ENCODE measurements at places on chromosomes 4 and X.
A peak's percentile ranks its signal among the peaks of the same experiment; 100 is the strongest.

GRCh38 chr4:152605641-152606335, 69.9 kb upstream of the FBXW7 start:
- no peaks in the 10 kb centered on the region for H3K4me1 ChIP-seq
- no peaks in the 10 kb centered on the region for H3K36me3 ChIP-seq
- no peak for ATAC-seq
- H3K27me3 ChIP-seq, result no peaks in the 10 kb centered on the region

DNA sequence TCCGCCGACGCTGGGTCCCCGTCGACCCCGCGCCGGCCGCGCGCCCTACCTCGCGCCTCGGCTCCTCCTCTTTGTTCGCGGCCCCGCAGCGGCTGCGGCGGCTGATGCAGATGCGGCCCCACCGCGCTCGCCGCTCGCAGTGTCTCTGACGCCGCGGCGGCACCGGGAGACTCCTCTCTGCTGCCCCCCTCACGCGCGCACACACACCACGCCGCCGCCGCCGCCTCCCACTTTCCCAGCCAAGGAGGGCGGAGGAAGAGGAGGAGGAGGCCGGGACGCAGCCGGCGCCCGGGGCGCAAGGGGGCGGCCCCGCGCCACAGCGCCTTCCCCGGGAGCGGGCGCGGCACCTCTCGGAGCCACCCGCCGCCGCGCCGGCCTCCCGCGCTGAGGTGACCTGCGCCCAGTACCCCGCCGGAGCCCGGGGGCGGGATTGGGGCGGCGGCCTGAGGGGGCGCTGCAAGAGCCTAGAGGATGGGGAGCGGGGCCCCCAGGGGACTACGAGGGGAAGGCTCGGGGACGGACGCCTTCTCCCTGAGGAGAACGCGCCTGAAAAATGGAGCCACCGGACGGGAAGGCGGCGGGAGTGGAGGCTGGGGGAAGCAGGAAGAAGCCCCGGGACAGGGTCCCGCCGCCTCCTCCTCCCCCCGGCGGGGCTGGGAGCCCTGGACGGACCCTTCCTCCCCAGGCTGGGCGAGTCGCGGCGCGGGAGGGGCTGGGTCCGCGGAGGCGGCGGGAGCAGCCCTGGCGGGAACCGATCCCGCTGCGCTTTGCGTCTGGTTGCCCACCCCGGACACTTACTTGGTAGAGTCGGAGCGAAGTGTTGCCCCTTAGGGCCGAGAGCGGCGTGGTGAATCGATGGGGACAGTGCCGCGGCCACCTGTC, at the start of gene SH3RF1:
Gene SH3RF1, minus strand, starts transcription at position 147 of the 882 bp plus-strand sequence. CDS start 1,744 bp downstream, outside the sequence.
- peaks cover 24% of the 10 kb centered on the region for H3K4me1 ChIP-seq
- peak; percentile 80 for ATAC-seq
- no peaks in the 10 kb centered on the region for H3K36me3 ChIP-seq
- no peaks in the 10 kb centered on the region for H3K27me3 ChIP-seq

DNA sequence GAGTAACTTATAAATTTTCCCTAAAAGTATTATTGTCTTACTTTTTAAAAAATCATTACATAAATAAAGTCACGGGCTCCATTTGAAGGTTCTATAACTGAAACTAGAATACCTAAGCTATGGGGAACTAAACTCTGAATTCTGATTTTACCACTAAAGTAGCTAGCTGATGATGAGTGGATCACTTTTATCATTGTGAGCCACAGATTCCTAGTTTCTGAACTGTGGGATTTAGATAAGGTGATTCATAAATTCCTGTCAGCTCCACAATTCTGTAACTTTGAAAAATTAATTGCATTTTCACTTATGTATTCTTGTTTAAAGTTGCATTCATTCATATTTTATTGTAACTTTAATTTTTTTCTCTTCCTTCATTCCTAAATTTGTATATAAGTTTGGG, 540.9 kb downstream of the GBA3 start:
- no peaks in the 10 kb centered on the region for H3K27me3 ChIP-seq
- H3K4me3 ChIP-seq, result no peak overlapping the region
- no peaks in the 10 kb centered on the region for H3K36me3 ChIP-seq
- no peaks in the 10 kb centered on the region for H3K4me1 ChIP-seq
- ATAC-seq, result no peak

DNA sequence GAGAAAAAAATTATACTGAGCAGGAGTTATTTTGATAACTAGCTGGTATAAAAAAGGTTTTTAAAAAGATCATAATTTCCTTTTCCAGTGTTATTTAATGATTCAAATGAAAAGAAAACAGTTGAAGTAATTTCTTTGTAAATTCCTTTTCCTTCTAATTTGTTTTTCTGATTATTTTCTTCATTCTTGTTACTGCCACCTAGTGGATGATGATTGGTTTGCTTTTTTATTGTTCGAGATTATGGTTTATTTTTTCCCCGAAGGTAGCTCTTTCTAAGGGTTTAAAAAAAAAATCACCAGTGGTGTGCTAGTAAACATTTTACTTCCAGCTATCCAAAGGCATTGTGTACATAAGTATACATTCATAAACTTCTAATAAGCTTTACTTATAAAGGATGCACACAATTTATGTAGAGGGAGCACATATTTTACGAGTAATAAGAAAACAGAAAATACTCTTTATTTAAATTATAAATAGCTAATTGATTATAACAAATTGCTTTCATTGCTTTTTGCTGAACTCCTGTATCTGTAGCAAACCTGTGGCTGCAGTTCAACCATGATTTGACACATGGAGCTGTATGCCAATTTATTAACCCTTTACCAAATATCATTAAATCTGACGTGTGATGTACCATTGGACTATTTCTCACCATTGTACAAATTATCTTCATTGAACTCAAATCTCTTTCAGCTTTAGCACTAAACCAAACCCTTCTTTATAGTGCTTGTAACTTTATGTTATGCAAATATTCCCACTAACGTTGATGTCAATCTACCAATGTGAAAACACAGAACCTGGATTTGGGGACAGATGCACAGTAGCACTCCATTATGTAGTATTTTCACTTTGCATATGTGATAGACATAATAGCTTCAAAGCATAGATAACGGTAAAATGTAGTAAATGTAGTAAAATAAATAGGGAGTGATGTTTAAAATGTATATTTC, 97.8 kb upstream of the ANK2 start:
- no peaks in the 10 kb centered on the region for H3K27me3 ChIP-seq
- no peak overlapping the region for H3K4me3 ChIP-seq
- H3K27ac ChIP-seq, result no peak overlapping the region
- H3K36me3 ChIP-seq, result no peaks in the 10 kb centered on the region

GRCh38 chr4:148563684-148564083, 121.5 kb upstream of the NR3C2 start:
- H3K27ac ChIP-seq, result no peak overlapping the region
- H3K36me3 ChIP-seq, result no peaks in the 10 kb centered on the region
- ATAC-seq, result no peak
- no peak overlapping the region for H3K4me3 ChIP-seq

- no peak overlapping the region for H3K4me3 ChIP-seq
- peaks cover 42% of the 10 kb centered on the region for H3K36me3 ChIP-seq
- no peaks in the 10 kb centered on the region for H3K4me1 ChIP-seq
- ATAC-seq, result peak; percentile 54
- no peak overlapping the region for H3K27ac ChIP-seq
- H3K27me3 ChIP-seq, result no peaks in the 10 kb centered on the region
These were observed 23.4 kb downstream of the CCNI start for GRCh38 chr4:77052352-77052751.

- no peak for ATAC-seq
- peak overlapping the region; percentile 22 for H3K27ac ChIP-seq
- H3K4me3 ChIP-seq, result no peak overlapping the region
- peaks cover 35% of the 10 kb centered on the region for H3K4me1 ChIP-seq
- H3K27me3 ChIP-seq, result no peaks in the 10 kb centered on the region
These were observed 17.2 kb upstream of the SMIM14 start for GRCh38 chr4:39655876-39656275.

DNA sequence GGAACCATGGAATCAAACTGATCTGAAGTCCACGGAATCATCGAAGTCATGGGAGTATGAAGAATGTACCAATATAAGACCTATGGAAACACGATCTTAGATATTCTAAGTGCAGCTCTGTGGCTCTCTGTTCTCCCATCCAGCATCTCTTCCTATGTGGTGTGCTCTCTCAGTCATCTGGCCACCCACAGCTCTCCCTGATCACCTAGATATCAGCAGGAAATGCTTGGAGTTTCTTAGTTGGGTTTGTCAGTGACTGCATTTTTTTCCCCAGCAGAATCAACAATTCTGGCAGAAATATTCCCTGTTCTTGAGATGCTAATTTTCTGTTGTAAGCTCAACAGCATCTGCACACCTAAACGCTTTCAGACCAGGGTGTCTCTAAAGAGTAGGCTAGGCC, 94.1 kb downstream of the GC start:
- H3K27me3 ChIP-seq, result peaks cover 11% of the 10 kb centered on the region
- no peak for ATAC-seq
- H3K27ac ChIP-seq, result no peak overlapping the region
- H3K4me3 ChIP-seq, result no peak overlapping the region

GRCh38 chr4:2248821-2249261, 6.9 kb upstream of the HAUS3 start:
- no peak overlapping the region for H3K4me3 ChIP-seq
- H3K36me3 ChIP-seq, result peaks cover 18% of the 10 kb centered on the region
- no peaks in the 10 kb centered on the region for H3K27me3 ChIP-seq
- H3K27ac ChIP-seq, result no peak overlapping the region
- no peak for ATAC-seq

- no peak overlapping the region for H3K4me3 ChIP-seq
- no peak overlapping the region for H3K27ac ChIP-seq
- no peaks in the 10 kb centered on the region for H3K36me3 ChIP-seq
- ATAC-seq, result no peak
These were observed 327.3 kb upstream of the ARX start for GRCh38 chrX:25343060-25343459.

- no peak overlapping the region for H3K4me3 ChIP-seq
- no peak overlapping the region for H3K27ac ChIP-seq
- H3K27me3 ChIP-seq, result peaks cover 20% of the 10 kb centered on the region
- H3K4me1 ChIP-seq, result no peaks in the 10 kb centered on the region
- H3K36me3 ChIP-seq, result no peaks in the 10 kb centered on the region
These were observed 204.5 kb downstream of the DTHD1 start for GRCh38 chr4:36485885-36486284.

GRCh38 chr4:122783301-122784215, 43.1 kb upstream of the FGF2 start:
- no peaks in the 10 kb centered on the region for H3K36me3 ChIP-seq
- ATAC-seq, result no peak
- H3K4me3 ChIP-seq, result no peak overlapping the region
- H3K27me3 ChIP-seq, result peaks cover 14% of the 10 kb centered on the region
- no peak overlapping the region for H3K27ac ChIP-seq

DNA sequence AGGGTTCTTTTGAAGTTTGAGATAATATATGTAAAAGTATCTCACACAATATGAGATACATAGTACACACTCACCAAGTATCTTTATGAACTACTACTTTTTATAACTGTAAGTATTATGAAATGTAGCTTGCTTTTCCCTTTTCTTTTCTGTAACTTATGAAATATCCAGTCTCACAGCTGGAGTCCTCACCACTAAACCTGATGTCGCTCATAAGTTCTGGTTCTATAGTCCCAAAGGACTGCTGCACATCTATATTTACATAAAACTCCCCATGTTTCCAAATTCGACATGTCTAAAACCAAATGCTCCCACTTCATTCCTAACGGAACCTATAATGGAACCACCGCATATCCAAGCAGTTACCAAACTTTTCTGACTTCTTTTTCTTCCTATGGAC, 186.5 kb upstream of the SLC7A11 start:
- H3K27me3 ChIP-seq, result peaks cover 8% of the 10 kb centered on the region
- ATAC-seq, result no peak
- no peaks in the 10 kb centered on the region for H3K36me3 ChIP-seq
- H3K27ac ChIP-seq, result no peak overlapping the region
- no peak overlapping the region for H3K4me3 ChIP-seq

GRCh38 chrX:100946299-100946927, 17.7 kb upstream of the XKRX start:
- no peak for ATAC-seq
- H3K4me3 ChIP-seq, result no peak overlapping the region

DNA sequence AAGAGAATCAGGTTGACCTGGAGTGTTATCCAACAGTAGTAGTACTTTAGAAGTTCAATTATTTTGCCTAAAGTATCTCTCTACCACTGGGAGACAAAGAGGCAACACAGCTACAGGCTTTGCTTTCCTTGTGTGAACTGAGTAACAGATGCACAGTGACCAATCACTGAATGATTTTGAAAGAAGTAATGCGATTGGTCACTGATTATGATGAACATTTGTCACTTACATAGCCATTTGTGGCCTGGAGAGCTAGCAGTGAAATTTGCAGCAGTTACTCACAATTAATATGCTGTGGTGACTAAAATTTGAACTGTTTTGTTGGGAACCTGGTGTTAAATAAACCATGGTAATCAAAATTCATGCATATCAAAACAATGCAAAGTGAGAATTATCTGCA, 508.7 kb upstream of the DIPK2B start:
- H3K4me1 ChIP-seq, result peaks cover 24% of the 10 kb centered on the region
- no peak overlapping the region for H3K27ac ChIP-seq
- no peaks in the 10 kb centered on the region for H3K27me3 ChIP-seq
- no peak overlapping the region for H3K4me3 ChIP-seq
- no peak for ATAC-seq

GRCh38 chr4:71827826-71828225, 43.9 kb upstream of the GC start:
- no peak overlapping the region for H3K27ac ChIP-seq
- no peaks in the 10 kb centered on the region for H3K4me1 ChIP-seq
- H3K4me3 ChIP-seq, result no peak overlapping the region
- H3K27me3 ChIP-seq, result no peaks in the 10 kb centered on the region

DNA sequence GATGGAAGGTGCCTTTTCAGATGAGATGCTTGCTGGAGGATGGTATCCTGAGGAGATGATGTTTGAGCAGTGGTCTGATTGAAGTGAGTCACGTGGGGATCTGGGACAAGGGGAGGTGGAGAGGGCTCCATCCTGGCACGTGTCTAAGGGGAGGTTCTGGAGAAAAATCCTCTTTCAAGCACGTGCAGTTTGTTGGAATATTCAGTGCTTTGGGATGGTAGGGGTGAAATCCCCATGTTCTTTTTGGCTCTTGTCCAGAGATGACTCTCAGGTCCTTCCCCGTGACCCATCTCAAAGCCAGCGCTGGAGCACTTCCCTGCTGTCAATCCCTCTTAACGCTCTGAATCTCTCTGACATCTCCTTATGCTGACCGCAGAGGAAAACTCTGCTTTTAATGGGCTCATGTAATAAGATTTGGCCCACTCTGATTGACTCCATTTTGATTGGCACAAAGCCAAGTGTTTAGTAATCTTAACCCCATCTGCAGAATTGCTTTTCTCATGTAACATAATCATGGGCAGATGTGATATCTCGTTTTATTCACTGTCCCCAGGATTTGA, 10.8 kb upstream of the KLKB1 start:
- no peak overlapping the region for H3K4me3 ChIP-seq
- H3K27ac ChIP-seq, result no peak overlapping the region
- peaks cover 7% of the 10 kb centered on the region for H3K27me3 ChIP-seq
- H3K4me1 ChIP-seq, result no peaks in the 10 kb centered on the region
- peaks cover 9% of the 10 kb centered on the region for H3K36me3 ChIP-seq

DNA sequence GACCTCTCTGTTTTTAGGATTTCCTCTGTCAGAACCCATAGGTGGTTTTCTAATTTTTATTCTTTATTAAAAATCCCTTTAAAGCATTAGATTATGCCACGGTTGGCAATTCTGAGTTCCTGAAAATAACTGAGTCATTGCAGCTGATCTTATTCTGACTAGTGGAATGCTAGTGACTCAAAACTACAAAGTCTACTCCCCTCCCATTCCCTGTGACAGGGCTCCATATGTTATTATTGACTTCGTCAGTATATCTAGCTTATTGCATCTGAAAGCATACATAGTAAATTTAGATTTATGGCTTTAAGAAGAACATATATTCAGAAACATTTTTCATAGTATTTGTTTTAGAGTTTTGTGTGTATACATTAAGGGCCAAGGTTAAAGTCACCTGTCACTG, 38.5 kb downstream of the HERC3 start:
- H3K4me1 ChIP-seq, result peaks cover 35% of the 10 kb centered on the region
- peaks cover 43% of the 10 kb centered on the region for H3K36me3 ChIP-seq
- H3K4me3 ChIP-seq, result no peak overlapping the region
- H3K27me3 ChIP-seq, result no peaks in the 10 kb centered on the region
- no peak overlapping the region for H3K27ac ChIP-seq
- ATAC-seq, result no peak
